ENCODE measurements at places on chromosomes 4 and X.

DNA sequence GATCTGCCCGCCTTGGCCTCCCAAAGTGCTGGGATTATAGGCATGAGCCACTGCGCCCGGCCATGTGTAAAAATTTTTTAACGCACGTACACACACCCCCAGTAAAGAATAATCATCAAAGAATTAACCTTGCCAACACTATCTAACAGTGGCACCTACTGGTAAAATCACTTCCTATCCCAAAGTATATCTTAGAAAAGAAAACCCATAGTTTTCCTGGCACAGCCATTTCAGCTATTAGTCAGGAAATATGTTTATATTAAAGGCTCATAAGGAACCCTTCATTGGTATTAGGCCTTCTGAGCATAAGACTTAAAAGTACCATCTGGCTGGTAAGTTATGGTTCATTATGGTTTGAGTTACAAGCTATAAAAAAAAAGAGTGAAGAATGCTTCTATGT is 14.1 kb downstream of the S100G start:
- no peak for DNase-seq

DNA sequence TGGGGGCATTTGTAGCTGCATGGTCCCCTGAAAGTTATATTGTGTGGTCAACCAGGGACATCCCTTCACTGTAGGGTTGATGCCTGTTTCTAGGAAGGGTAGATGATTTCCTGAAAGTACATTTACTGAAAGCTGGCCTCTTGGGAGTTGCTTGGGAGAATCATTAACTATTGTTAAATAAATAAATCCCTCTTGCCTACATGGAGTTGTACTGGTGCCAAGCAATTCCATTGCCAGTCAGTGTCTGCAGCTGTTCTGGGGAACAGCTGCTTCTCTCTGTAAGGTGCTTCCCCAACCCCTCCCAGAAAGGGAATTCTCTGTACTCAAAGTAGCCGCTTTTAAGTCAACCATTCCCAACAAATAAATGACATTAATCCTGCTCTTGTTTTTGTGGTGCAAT is 51.1 kb downstream of the C4orf51 start:
- DNase-seq: no peak

- no peak for DNase-seq
These were observed 641.3 kb downstream of the RPA4 start for GRCh38 chrX:97524997-97525396.

- no peak for DNase-seq
These were observed 34.2 kb downstream of the RAI2 start for GRCh38 chrX:17826609-17827496.

- DNase-seq: no peak
These were observed 127.4 kb upstream of the ENPP6 start for GRCh38 chr4:184344899-184345572.

GRCh38 chr4:177393236-177393635 is 49.0 kb downstream of the AGA start:
- DNase-seq: peak; percentile 36

DNA sequence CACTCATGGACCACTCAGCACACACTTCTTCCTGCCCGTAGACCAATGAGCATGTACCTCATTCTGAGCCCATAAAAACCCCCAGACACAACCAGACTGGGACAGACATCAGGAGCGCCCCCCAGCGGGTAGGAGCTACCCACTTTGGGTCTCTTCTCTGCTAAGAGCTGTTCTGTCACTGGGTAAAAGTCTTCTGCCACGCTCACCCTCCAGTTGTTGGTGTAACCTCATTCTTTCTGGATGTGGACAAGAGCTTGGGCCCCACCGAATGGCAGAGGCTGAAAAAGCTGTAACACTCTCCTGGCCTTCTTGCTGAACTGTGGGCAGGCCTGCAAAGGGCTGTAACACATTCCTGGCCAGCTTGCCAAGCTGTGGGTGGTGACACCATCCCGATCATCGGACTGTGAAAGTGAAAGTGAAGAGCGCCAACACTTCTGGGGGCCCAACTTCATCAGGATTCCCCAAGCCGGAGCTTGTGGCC is 137.6 kb downstream of the TECRL start:
- DNase-seq: no peak

GRCh38 chr4:13966231-13967195 is 339.0 kb upstream of the BOD1L1 start:
- no peak for DNase-seq

DNA sequence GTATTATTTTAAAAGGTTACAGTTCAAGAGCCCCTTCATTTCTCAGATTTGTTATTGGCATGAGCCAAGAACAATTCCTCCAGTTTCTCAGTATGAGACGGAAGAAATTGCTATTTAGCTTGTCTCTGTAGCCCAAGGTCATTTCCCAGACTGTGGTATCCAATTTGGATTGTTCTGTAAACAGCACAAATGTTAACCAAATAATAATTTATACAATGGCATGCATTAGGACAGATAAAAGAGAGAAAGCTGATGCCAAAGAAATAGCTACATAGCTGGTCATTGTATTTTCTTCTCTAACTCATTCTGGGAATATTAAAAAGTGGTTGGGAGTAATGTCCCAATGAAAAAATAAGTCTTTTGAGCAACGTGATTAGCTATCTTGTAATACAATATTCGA is 134.6 kb upstream of the NPY2R start:
- DNase-seq: no peak

DNA sequence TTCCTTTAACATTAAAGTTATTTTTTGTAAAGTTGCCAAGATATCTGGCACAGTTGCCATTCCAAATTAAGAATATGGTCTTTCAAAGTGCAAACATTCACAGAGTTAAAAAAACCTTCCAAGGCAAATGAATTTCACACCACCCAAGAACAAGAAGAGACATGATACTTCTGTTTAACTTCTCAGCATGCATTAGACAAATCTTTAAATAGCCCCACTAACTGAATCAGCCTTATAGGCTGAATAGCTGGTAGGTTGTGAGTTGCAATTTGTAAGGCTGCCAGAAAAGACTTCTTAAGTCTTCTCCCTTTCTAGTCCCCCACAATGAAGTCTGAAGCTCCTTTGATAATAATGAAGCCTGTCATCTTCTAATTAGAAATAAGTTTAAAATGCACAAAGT is 95.6 kb downstream of the MAPK10 start:
- DNase-seq: no peak

DNA sequence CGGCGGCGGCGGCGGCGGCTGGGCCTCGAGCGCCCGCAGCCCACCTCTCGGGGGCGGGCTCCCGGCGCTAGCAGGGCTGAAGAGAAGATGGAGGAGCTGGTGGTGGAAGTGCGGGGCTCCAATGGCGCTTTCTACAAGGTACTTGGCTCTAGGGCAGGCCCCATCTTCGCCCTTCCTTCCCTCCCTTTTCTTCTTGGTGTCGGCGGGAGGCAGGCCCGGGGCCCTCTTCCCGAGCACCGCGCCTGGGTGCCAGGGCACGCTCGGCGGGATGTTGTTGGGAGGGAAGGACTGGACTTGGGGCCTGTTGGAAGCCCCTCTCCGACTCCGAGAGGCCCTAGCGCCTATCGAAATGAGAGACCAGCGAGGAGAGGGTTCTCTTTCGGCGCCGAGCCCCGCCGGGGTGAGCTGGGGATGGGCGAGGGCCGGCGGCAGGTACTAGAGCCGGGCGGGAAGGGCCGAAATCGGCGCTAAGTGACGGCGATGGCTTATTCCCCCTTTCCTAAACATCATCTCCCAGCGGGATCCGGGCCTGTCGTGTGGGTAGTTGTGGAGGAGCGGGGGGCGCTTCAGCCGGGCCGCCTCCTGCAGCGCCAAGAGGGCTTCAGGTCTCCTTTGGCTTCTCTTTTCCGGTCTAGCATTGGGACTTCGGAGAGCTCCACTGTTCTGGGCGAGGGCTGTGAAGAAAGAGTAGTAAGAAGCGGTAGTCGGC is 528 bp downstream of the FMR1 start:
- DNase-seq: peak; percentile 45

DNA sequence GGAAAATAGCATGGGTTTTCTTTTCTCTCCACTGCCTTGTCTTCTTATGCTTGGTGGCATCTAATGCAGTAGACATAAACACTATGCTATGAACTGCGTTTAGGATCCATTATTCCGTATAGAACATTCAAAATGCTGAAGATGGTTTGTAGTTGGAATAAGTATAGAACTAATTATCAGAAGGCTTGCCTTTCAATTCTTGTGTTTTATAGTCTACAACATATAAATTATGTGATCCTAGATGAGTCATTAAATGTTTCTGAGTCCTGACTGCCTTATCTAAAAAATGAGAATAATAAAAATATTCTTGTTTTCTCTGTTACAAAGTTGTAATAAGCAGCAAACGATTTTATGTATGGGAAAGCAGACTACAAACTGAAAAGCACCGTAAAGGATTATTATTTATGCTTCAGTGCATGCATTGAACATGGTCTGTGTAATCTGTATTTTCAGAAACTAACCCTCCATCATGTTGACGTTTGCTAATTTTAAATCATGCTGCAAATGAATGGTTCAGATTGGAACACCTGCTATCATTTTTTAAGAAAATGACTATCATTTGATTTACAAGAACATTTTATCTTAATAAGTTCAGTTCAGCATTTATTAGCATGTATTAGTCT is 335.9 kb upstream of the AADAT start:
- no peak for DNase-seq

- DNase-seq: peak; percentile 38
These were observed 445 bp downstream of the AP1S2 start for GRCh38 chrX:15854080-15854655.

- no peak for DNase-seq
These were observed 3.2 kb downstream of the CTAG2 start for GRCh38 chrX:154650221-154650510.

GRCh38 chr4:7068883-7069282 is 1.0 kb upstream of the GRPEL1 start:
- DNase-seq: no peak

- DNase-seq: no peak
These were observed 27.8 kb upstream of the SHISA3 start for GRCh38 chr4:42369489-42369888.

GRCh38 chrX:125998432-125998831 is 167.7 kb downstream of the DCAF12L2 start:
- DNase-seq: no peak

DNA sequence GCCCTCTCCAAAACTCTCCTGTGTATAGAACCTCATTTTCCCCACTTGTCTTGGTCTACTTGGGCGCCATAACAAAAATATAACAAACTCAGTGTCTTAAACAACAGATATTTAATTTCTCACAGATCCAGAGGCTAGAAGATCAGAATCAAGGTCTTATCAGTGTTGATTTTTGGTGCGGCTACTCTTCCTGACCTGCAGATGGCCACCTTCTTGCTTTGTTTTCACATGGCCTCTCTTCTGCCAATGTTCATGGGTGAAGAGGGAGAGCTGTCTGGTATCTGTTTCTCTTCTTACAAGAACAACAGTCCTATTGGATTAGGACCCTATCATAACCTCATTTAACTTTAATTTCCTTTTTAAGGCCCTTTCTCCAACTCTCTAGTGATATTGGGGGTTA is 177.3 kb downstream of the PABPC4L start:
- no peak for DNase-seq

DNA sequence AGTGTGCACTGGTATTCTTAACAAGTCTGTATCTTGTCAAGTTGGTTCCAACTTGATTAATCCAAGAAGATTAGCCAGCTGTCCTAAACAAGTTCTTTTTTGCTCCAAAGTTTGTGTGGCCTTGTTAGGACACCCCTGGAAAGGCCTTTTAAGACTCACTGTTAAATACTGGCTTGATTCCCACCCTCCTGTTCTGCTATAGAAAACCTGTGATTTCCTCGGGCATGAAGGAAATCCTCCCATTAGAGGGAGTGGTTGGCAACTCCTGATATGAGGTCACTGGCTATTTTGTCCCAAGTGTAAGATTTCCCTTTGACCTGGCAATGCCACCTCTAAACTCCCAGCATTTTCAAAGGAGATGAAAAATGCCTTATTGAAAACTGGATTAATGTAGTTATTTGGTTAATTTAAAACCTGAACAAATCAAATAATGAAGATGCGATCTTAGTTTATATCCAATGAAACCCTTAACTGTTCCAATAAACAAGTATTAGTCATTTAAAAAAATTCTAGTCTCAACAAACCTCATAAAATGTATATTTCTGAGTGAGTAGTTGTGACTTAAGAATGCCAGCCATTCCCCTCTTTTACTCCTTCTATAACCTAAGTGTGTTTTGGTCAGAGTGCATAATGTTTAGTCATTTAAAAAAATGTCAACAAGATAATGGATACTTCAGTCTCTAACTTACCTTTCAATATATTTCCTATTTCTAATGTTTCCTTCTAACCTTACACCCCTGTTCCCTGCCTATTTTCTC is 94.4 kb downstream of the NPNT start:
- DNase-seq: no peak

GRCh38 chrX:936979-937769 is 275.3 kb downstream of the CRLF2 start:
- DNase-seq: no peak

GRCh38 chr4:112888622-112889021 is 160.8 kb upstream of the ANK2 start:
- DNase-seq: no peak

DNA sequence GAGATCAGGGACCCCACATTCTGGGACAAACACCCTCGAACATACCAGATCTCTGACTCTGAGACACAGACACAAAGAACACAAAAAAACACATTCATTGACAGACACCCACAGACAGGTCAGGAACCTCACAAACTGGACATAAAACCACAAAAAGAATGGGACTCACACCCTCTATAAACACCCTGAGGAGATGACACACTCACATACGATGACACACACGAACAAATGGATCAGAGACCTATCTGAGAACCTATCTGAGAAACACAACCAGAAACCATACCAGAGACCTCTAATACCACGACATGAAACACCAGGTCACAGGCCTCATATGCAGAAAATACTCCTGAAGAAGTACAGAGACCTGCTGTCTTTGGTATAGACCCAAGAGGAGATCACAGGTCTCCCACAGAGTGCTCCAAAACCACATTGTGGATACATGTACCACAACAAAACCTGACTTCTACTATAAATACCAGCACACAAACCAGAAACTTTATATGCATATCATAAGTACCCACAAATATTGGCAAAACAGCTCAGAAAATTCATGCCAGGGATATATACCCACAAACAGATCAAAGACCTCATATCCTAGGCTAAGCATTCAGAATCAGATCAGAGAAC is 19.5 kb downstream of the SUV39H1 start:
- DNase-seq: peak; percentile 29

GRCh38 chr4:22515888-22516541 is at the start of gene ADGRA3:
Gene ADGRA3, minus strand, starts transcription at chr4:22516066. Its CDS starts 282 bp downstream, at chr4:22515784.
- no peak for DNase-seq

- no peak for DNase-seq
These were observed 965 bp downstream of the TCEAL4 start for GRCh38 chrX:103586314-103586646.

GRCh38 chr4:600850-601515 is 24.4 kb upstream of the PDE6B start:
- no peak for DNase-seq

DNA sequence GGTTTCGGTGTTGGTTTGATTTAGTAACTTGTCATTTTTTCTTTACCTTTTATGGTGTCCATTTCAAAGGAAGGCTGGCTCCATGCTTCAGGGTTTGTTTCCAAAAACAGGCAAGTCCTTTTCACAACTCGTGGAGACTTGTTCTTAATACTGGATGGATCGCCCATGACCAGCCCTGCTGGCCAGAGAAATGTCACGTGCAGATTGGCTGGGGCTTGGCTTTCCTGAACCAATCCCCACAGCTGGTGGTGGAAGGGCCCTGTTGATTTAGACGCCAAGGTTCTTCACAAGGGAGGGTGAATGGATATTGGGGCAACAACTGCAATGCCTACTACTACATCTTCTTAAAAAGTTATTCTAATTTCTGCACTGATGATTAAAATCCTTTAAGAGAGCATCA is 92.6 kb downstream of the SHROOM3 start:
- DNase-seq: no peak
